ENCODE measurements at places on chromosomes 5 and 9. TPM values are rescaled to one million over a fixed set of nuclear protein-coding genes. Genes with fewer than 3 reads are reported as not detected.

DNA sequence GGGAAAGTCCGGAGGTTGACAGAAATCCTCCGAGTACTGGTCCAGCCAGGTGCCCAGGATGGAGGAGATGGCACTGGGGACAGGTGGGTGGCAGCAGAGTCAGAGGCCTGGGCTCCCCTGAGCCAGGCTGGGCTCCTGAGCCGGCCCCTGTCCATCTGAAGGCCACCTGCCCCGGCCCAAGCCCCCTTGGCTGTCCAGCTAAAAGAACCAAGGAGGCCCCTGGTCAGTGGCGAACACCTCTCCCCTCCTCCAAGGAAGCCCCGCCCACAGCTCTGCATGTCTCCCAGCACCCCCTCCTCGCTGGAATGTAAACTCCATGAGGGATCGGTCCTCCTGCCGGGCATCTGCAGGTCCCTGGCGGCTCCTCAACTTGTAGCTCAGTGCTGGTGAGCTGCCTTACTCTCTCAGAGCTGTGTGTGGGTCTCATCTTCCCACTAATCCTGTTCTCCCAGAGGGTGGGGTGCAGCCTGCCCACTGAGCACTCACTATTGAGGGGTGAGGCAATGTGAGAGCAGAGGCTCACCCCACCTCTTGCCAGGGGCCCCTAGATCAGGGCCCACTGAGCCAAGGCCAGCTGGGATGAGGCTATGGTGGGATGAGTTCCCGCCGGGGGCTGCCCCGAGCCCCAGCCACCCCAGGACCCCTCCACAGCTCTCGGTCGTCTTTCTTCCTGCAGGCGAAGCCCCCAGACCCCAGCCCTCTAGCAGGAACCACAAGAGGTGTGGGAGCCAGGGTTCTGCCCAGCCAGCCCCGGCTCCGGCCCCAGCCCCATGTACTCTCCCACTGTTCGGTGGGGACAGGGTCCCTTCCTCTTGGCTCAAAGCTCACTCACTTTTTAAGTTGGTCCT lies 12.0 kb downstream of the RALGDS start:
- H3K4me3 ChIP-seq = no peak overlapping the region
- H3K36me3 ChIP-seq = peaks cover 70% of the 10 kb centered on the region

- H3K36me3 ChIP-seq = no peaks in the 10 kb centered on the region
- no peaks in the 10 kb centered on the region for H3K27me3 ChIP-seq
- no peak overlapping the region for H3K27ac ChIP-seq
- no peak overlapping the region for H3K4me3 ChIP-seq
Measured at GRCh38 chr5:176424181-176424580, 7.8 kb upstream of the CLTB start.

DNA sequence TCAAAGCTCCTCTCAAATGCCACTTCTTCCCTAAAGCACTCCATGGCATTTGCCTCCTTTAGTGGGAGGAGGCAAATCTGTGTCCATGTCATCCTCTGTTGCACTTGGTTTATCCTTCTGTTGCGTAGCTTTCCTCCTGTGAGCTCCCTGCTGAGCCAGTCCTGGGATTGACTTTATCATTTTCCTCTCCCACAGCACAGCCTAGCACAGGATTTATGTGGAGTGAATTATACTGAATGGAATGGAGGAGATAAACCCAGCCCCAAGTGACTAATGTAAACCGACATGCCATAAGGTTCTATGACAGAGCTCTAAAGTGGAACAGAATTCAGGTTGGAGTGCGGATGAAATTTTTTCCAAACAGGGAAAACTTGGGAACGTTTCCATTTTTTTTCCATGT lies 26.4 kb upstream of the TOMM5 start:
- no peak overlapping the region for H3K27ac ChIP-seq
- DNase-seq = no peak
- no peaks in the 10 kb centered on the region for H3K27me3 ChIP-seq
- no peaks in the 10 kb centered on the region for H3K36me3 ChIP-seq
- H3K4me3 ChIP-seq = no peak overlapping the region

The ZNF879 gene
- total RNA-seq = 16.3 TPM

The ZDHHC12 gene
- 24.6 TPM for total RNA-seq
